ENCODE measurements at places on chromosomes 12 and 14.

DNA sequence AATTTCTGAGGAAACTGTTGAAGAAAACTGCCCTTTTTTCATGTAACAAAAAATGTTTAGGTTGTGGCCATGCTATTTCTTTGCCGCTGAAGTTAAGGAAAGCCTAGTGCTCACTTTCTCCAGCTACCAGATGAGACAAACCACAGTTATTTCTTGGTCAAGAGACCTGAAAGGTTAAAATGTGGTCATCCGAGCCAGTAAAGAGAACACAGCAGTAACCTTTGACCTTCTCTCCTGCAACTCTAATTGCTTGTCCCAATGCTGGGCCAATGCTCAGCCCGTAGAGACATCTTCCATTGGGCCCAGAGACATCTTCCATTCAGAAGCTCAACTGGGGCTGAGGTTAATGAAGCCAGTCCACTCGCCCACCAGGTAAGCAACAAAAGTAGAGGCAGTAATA, 109.8 kb upstream of the CPSF6 start:
- no peak for DNase-seq

- DNase-seq, result no peak
Measured at GRCh38 chr14:56840221-56840620, 29.9 kb upstream of the OTX2 start.

GRCh38 chr12:115306380-115306779, 622.4 kb upstream of the TBX3 start:
- DNase-seq, result no peak

GRCh38 chr14:103275000-103275399, 59.0 kb upstream of the EIF5 start:
- no peak for DNase-seq

GRCh38 chr14:51185754-51186153, 54.3 kb upstream of the TMX1 start:
- DNase-seq, result no peak

- no peak for DNase-seq
Measured at GRCh38 chr12:130846369-130846768, 7.3 kb upstream of the STX2 start.

GRCh38 chr12:82942521-82942920, 255.8 kb downstream of the TMTC2 start:
- no peak for DNase-seq

DNA sequence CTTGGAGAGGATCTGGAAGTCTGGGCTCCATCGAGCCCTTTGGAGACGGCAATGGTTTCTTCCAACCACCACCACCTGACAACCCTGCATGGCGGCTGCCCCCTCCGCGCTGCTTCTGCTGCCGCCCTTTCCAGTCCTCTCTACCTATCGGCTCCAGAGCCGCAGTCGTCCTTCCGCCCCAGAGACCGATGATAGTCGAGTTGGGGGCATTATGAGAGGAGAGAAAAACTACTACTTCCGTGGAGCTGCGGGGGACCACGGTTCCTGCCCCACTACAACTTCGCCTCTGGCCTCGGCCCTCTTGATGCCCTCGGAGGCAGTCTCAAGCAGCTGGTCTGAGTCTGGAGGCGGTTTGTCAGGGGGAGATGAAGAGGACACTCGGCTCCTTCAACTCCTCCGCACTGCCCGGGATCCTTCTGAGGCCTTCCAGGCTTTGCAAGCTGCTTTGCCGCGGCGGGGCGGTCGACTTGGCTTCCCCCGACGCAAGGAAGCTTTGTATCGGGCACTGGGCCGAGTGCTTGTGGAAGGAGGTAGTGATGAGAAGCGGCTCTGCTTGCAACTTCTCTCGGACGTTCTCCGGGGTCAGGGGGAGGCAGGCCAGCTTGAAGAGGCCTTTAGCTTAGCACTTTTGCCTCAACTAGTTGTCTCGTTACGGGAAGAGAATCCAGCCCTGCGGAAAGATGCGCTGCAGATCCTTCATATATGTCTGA, 499 bp downstream of the TOGARAM1 start:
- peak; percentile 65 for DNase-seq

DNA sequence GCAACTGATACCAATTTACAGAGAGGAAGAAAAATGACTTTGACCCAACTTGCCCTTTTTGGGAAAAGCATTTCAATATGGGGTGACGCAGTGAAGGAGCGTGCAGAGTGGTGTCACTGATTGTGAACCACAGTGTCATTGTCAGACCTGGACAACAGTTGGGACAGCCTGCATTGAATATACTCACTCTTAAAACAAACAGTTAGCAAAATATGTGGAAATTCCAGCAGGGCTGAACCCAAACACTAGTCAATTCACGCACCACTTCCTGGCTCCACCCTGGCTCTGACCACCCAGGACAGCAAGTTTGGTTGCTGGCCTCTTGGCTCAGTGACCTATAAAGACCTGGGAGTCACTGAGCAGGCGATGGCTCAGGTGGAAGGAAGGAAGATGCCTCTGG, 61.3 kb downstream of the NOS1 start:
- DNase-seq, result no peak

GRCh38 chr12:42815068-42815467, 225.5 kb upstream of the PRICKLE1 start:
- no peak for DNase-seq

DNA sequence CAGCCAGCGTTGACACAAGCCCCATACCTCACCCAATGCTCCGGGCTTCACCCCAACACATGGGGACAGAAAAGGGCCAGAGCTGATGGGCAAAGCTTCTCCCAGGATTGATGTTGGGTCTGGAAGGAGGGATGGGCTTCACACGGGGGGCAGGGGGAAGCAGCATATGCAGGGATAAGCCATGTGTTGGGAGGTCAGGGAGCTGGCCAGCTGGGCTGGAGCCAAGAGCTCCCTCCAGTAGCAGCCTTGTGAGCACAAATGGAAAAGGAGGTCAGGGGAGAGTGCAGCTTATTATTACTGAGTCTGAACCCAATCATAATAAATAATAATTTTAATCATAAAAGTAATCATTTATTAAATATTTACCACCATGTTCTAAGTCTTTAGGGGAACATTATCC, 9.3 kb downstream of the PLEKHD1 start:
- no peak for DNase-seq
